Ureter (tissue), 1 donor: ENCODE measurements at places on chromosomes 2 and 18. TPM values are rescaled to one million over a fixed set of nuclear protein-coding genes. Genes with fewer than 3 reads are reported as not detected.

Gene HADHB
- 151 TPM for total RNA-seq

- no peak for DNase-seq
Measured at GRCh38 chr2:233039846-233040530, 7.5 kb downstream of the NEU2 start.

- no peak for DNase-seq
Measured at GRCh38 chr2:10913501-10914271, 2.0 kb downstream of the KCNF1 start.

GRCh38 chr2:148298196-148298595, 277.3 kb downstream of the MBD5 start:
- DNase-seq, result no peak

Gene GCG
- total RNA-seq, result not detected

DNA sequence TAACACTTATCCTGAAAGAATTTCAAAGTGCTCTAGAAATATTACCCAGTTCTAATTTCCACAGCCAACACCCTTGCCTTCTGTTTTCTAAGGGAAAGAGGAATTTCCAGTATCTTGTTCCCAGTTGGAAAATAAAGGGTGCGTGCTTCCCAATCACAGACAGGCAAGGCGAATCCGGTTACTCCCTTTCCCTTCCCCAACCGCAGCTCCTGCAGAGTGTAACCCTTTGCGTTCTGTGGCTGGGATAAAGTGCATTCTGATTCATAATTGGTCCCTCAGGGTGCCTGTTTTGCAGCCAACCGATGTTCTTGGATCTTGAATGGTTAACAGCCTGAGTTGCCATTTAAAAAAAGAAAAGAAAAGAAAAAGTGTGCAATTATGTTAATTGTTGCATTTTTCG, 40.6 kb upstream of the PGAP1 start:
- no peak for DNase-seq

DNA sequence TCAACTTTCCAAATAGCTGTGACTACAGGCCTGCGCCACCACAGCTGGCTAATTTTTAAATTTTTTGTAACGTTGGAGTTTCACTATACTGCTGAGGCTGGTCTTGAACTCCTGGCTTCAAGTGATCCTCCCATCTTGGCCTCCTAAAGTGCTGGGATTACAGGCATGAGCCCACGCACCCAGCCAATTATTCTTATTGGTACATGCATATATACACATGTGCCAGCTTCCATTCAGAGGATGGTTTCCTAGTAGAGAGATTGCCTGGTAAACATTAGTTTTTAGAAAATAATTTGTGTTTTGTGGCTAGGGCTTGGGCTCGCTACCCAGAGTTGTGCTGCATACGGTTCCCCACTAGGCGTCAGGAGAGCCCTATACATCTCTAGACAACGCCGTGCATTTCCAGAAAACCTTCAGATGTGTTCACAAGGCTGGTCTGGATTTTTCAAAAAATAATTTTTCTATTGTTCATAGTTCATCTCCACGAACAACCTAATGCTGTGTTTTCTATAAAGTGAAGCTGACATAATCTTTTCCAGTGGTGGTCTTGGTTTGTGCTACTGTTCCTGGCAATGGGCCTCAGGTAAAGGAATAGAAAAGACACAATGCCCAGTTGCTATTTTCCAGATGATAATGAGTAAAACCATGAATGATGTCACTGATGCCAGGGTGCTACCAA, 14.6 kb upstream of the AFG3L2 start:
- peak; percentile 62 for DNase-seq

GRCh38 chr2:105373895-105374401, 24.9 kb downstream of the FHL2 start:
- peak; percentile 42 for DNase-seq

DNA sequence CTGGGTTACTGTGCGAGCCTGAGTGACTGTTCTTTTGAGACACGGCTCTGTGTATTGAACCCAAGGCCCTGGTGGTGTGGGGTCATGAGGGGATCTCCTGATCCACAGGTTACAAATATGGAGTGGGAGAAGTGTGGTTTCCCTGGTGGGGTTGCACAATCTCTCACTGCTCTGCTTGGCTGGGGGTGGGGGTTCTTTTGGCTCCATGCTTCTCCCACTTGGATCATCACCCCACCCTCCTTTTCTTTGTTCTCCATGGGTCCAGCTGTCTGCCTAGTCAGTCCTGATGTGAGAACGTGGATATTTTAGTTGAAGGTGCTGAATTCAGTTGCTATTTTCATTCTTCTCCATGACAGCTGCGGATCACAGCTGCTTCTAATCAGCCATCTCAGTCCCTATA, 37.8 kb downstream of the AGPS start:
- no peak for DNase-seq

DNA sequence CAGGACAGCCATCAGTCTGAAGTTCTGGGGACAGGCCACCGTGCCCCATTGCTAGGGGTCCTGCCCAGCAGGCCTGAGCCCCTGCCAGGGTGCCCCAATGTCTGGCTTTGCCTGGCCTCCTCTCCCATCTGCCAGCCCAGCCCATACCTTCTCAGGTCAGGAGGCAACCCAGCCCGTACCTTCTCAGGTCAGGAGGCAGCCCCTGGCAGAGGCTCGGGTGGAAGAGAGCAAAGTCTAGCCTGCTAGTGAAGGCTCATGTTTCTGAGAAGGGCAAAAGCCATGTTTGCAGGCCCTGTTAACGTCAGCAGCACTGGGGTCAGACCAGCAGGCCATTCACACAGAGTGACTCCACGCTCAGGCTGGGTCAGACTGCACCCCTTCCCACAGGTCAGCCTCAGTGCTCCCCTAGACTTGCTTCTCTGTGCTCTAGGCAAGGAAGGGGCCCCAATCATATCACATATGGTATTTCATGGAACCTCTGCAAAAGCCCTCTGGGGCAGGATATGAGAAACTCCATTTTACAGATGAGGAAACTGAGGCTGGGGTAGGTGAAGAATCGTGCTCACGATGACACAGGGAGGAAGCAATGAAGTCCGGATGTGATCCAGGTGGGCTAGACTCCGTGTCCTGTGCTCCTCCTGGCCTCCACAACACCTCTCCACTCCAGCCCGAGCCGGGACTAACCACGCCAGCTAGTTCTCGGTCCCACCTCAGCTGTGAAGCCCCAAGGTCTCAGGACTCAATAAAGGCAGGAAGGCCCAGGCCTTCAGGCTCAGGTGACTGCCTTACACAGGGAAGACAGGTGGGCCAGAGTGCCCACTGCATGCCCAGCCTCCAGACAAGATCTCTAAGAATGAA, 9.5 kb downstream of the SDC1 start:
- no peak for DNase-seq

Gene BMP10
- total RNA-seq, result not detected

Gene FAM228B
- total RNA-seq, result 47.8 TPM

Gene PID1
- total RNA-seq, result 25.8 TPM

Gene TMEM37
- 2.2 TPM for total RNA-seq

Gene IL36RN
- not detected for total RNA-seq

- no peak for DNase-seq
Measured at GRCh38 chr2:120617055-120617454, 118.6 kb upstream of the GLI2 start.

GRCh38 chr2:221270806-221271205, 301.3 kb downstream of the EPHA4 start:
- DNase-seq, result no peak

Gene COL5A2
- 21.8 TPM for total RNA-seq

DNA sequence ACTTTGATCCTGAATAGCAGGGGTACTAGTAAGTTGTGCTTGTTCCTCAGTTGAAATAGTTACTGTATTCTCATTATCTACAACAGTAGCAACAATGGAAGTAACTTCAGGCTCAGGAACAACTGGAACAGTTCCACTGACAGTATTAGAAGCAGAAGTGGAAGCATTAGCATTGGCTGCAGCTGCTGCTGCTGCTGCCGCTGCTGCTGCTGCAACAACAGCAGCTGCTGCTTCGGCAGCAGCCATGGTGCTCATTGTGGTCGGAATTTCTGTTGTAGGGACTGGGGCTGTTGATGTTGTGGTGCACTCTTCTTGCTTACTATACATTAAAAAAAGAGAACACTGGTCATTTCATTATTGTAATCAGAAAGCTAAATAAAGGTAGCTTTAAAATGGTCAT, 40.8 kb downstream of the PRPF40A start:
- DNase-seq, result no peak

DNA sequence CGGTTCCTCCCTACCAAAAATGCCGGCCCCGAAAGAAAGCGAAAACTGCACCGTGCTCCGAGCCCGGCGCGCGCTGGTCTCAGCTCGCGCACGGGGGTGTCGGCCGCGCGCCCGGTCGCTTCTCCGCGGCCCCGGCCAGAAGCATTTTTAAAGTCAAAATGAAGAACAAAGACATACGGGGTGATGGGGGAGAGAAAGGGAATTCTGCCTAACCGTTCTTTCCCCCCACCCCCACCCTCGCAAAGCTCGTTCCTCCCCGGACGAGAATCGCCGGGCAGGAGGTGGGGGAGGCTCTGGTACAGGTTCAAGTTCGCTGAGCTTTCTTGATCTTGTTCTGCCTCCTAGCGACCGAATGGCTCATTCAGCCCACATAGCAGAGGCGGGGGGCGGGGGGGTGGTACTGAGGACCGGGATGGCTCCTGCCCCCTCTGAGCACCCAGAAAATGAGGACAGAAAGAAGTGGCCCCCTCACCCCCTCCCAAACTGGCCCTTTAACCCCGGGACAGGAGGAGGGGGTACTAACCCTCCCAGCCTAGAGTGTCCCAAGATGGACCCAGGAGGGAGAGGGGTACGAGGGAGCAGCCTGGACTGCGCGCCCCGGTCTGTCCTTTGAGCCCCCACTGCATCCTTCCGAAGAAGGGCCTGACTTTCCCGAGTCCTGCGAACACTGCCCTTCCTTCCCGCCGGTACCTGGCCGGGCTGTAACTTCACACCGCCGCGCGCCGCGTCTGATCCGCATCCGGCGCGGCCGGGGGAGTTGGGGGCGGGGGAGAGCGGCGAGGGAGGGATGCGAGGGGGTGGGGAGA, 3.1 kb downstream of the BCL11A start:
- peak; percentile 79 for DNase-seq

DNA sequence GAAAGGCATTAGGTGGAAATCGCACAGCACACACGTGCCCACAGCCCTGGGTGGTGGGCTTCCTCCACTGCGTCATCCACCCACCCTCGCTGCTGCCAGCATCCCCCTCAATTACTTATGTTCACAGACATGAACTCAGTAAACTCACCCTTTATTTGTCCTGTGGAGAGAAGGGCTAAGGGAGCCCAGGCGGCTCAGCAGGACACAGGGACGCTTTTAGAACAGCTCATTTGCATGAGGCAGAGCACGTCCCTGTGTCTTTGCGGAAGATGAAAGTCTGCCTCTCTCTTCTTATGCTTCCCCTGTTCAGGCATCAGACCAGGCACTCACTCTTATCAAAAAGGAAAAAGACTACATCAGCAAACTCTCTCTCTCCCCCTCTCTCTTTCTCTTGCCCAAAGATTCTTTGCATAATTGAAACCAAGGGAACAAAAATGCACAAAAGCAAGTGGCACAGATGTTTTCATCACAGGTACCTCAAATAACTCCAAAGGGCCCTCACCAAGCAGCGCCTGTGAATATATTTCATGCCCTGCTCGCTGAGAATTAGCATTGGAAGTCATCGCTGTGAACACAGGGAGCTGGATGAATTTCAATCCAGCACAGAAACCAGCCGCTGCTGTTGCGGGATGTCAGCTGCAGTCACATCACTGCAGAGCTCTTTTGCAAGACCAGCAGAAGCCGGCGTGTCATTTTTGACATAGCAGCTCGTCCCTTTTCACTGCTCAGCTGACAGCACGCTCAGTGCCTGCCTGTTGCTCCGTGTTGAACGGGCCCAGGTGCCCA, 376.3 kb upstream of the MYT1L start:
- DNase-seq, result no peak

Gene GPBAR1
- total RNA-seq, result 1.5 TPM

DNA sequence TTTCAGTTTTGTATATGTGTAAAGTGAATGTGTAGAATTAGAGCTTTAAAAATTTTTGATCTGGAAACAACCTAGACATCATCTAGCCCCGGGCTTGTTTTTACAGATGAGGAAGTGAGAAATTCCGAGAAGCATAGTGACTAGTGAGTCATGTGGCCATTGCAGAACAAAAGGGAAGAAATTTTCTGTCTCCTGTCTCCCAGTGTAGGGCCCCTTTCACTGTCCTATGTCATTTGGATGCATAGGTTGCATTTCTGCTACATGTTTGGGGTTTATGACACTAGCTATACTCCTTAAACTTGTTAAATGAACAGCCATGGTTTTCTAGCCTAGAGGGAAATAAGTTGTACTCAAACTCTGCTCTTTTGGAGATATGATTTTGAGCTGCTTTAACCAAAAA, 84.6 kb downstream of the PLCL1 start:
- DNase-seq, result no peak

Gene ARL5A
- 39.8 TPM for total RNA-seq

- no peak for DNase-seq
Measured at GRCh38 chr2:184463102-184463865, 135.0 kb upstream of the ZNF804A start.

GRCh38 chr18:25795213-25795612, 295.2 kb downstream of the SS18 start:
- DNase-seq, result no peak

DNA sequence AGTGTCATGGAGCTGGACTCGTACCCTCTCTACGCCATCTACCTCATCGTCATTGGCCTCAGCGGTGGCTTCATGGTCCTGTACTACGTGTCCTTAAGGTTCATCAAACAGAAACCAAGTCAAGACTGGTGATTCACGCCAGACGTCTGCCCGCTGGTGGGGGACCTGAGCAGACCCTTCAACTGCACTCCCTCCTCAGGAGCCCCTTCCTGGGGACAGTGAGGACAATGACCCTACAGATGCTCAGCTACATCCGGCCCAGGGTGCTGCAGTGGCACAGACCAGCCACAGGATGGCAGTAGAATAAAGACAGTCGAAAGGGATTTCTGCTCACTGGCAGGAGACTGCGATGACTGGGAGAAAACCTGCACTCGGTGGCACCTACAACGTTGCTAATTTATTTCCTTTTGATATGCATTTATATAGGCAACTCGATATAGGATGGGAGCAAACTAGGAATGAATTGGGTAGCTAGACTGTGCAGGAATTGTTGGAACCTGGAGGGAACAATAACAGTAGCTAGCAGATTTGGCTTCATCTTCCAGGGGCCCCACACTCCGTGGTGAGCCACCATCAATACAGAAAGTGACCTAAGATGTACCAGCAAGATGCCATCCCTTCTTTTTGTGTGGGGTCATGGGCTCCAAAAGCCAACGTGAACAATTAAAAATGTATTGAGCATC, 39.2 kb downstream of the ABCG8 start:
- DNase-seq, result peak; percentile 69

Gene IKZF2
- total RNA-seq, result 118 TPM

DNA sequence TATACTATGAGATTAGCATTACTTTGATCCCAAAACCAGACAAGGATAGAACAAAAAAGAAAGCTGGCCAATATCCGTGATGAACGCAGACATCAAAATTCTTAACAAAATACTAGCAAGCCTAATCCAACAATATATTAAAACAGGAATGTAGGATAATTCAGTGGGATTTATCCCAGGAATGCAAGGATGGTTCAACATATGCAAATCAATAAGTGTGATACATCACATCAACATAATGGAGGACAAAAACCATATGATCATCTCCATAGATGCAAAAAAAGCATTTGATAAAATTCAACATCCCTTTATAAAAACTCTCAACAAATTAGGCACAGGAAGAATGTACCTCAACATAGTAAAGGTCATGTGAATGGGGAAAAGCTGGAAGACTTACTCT, 158.5 kb downstream of the KCNE4 start:
- no peak for DNase-seq

GRCh38 chr2:108616318-108616717, 82.0 kb downstream of the LIMS1 start:
- DNase-seq, result no peak

GRCh38 chr18:7619676-7620075, 52.6 kb downstream of the PTPRM start:
- DNase-seq, result no peak
